Lower leg skin (tissue), 4 donors: ENCODE measurements at places on chromosomes 2 and 18.

DNA sequence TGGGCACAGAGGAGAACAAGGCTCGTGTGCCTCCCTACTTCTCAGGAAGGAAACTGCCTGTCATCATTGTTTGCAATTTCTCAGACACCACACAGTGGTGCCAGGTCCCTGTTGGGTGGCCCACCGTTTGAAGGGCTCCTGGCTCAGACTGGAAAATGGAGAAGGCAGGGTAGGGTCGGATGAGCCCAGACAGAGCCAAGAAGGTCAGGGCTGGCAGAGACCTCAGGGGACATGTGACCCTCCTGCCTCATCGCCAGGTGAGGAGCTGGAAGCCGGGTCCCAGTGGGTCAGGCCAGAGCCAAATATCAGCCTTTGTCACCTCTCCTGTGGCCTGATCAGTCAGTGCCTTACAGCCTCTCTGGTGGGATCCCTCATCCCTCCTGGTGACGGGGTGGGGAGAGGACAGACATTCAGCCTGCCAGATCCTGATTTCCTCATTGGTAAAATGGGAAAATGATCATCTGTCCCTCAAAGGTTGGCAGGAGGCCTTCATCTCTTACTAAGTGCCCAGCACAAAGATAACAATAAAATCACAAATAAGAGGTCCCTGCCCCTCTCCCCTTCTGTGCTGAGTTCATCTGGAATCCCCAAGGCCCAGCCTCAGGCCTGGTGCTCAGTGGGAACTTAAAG is 117.6 kb downstream of the CAPN13 start:
- no peak for DNase-seq

DNA sequence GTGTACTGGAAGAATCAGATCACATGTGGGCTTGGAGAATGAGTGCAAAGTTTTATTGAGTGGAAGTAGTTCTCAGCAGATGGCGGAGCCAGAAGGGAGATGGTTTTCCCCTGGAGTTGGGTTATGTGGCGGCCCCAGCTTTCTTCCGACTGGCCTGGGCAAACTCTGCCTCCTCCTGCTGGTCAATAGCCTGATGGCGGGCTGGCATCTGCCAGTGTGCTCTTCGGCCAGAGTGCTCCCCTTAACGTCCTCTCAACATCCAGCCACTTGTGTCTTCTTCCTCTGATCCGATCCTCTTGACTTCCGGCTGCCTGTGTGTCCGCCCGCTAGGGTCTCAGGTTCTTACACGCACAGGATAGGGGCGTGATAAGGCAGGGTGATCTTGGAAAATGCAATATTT is 741.3 kb downstream of the RNF144A start:
- no peak for DNase-seq

GRCh38 chr2:45554742-45555140 is 56.3 kb downstream of the SRBD1 start:
- DNase-seq, result no peak

DNA sequence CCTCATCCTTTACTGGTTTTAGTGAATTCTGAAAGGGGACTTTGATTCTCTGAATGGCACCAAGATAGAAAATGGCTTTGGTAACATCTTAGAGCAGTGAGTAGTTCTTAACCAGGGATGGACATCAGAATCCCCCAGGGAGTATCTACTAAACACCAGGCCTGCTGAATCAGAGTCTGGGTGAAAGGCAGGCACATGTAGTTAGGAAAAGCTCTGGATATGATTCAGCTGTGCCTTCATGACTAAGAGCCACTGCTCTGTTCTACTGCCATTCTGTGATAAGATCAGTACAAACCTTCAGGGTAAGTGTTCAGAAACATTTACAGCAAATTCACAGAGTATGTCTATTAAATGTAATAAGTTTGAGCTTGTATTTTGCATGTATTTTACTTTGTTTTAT is 46.2 kb upstream of the B3GNT2 start:
- no peak for DNase-seq

GRCh38 chr18:9281780-9282179 is 52.8 kb upstream of the TWSG1 start:
- no peak for DNase-seq

- no peak for DNase-seq
Measured at GRCh38 chr2:113910967-113911678, 21.2 kb downstream of the ACTR3 start.

DNA sequence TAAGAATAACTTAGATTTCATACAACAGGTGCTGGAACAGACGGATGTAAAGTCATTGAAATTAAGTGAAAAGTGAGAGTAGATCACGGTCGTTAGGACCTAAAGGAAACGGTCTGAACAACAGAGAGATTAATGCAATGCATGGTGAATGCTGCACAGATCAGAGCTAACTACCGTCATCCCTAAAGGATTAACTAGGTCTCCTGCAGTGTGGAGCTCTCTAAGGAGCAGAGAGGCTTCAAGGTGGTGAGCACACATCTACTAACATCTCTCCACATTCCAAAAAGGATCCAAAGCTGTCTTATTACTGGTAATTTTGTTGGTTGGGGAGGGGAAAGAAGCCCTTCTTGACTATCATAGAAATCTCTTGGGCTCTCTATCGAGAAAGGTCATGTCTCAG is 75.3 kb downstream of the CABYR start:
- no peak for DNase-seq

GRCh38 chr18:55076643-55077218 is 117.5 kb upstream of the CCDC68 start:
- DNase-seq, result no peak

DNA sequence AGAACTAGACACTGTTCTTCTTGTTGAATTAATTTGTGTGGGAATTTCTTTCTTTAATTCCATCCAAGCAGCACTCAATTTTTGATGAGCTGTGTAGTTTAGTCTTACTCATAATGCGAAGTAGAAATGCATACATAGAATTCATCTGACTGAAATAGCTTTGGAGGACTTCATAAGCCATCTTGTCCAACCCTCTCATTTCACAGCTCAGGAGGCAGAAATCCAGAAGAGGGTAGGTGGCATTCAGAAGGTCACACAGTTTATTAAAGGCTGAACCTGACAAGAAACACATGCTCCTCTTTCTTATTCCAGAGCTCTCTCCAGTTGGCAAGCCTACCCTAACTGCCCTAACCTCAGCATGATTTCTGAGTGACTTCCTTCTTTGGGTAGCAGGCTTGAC is 169.2 kb upstream of the NOSTRIN start:
- DNase-seq, result no peak
